Stimulated activated CD4-positive, alpha-beta T cell treated with anti-CD3 and anti-CD28 coated beads, Interleukin-15, amount 100 ng/mL, for 24 hours (primary cell): ENCODE measurements at places on chromosomes 1 and 21.

DNA sequence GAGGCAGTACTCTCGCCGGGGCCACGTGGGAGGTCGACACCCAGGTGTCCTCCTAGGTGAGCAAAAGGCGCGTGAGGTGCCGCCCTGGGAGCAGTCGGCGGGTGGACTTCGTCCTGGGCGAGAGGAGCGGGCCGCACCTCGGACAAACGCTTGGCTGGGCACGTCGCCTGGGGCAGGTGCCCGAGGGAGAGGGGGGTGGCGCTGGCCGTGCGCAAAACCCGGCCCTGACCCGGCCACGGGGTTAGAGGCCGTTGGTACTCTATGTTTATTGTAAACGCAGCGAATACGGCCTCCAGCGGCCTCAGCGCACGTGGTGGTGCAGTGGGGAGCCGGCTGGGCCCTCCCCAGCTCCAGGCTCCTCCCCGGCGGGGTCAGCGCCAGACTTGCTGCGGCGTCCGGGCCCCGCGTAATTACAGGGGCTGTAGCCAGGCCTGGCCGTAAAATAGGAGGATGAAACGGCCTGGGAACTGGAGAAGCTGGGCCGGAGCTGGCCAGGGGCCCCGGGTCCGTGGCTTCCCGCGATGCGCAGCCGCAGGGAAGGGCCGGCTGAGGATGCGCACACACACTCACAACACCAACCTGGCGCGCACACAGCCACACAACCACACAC is 1.6 kb upstream of the EFNA1 start:
- no peak for DNase-seq

DNA sequence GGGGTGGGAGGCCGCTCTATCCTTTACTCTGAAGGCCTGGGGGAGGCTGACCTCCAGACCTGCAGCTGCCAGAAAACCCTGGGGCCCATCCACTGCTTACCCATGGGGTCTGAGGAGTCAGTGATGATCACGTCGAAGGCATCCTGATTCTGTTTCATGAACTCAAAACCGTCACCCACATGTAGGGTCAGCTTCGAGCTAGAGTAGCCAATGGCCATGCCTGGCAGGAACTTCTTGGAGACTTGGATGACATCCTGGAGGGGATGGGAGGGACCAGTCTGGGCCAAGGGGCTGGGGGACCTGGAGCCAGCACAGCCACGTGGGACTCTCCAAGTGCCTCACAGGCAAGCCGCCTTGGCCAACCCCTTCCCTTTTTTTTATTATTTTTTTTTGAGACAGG is 3.3 kb downstream of the SRM start:
- no peak for DNase-seq

- DNase-seq, result no peak
These were observed 519.2 kb downstream of the KIF26B start for GRCh38 chr1:245673881-245674414.

DNA sequence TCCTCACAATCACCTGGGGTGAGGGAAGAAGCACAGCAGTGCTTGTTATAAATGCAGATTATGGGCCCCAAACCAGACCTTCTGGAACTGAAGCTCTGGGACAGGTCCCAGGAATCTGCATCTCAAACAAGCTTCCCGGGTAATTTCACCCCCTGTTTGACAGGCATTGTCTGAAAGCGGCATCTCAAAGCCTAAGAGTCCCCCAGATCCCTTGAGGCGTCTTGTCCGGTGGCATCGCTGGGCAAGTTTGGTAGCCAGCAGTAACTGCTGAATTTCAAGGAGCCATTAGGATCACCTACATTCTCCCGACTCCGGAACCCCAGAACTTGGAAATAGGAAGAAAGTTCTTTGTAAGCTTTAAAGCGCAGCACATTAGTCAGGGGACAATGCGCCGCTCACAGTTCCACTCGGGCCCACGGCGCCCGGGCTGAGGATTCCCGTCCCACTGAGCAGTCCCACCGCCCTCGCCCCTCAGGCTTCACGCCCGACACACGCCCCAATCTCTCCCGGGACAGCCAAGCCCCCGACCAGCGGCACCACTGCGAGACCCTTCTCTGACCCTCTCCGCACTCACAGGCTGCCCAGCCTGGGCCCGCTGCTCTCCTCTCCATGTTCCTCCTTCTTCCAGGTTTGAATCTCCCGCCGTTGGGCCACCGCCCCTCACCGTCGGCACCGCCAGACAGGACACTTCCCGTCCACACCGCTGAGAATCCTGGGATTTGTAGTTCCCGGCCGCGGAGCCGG is at the start of gene IQGAP3:
Gene IQGAP3 (minus strand): TSS at position 647 of the 744 bp plus-strand sequence. CDS start 36 bp downstream, at position 611.
- DNase-seq, result peak; percentile 85

DNA sequence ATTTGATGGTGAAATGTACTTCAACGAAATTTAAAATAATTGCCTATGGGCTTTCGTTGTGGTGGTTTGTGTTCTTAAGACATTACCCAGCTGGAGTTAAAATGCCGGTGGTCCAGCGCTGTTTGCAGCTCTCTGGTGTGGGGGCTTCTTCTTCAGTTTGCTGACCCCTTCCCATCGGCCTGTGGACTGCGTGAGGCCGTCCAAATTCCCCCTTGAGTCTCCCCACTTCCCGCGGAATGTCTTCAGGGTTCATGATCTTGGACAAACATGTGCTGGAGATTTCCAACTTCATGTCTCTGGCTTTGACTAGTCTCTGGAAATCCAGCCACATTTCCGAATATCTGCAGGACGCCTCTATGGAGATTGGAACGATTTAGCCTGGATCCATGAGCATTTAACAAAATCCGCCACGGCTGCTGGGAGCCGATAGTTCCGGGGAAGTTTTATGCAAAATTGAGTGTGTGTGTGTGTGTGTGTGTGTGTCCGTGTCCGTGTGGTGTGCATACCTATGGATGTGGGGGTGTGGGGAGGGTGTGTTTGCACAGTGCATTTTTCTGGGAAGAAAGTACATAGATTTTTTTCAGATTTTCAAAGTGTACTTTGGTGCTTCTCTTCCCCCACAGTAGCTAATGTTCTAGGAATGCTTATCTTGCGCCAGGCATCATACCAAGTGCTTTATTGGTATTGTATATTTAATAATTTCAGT is 117.2 kb downstream of the PCP4 start:
- DNase-seq, result no peak

- no peak for DNase-seq
These were observed 8.8 kb downstream of the MYCL start for GRCh38 chr1:39892601-39893595.

DNA sequence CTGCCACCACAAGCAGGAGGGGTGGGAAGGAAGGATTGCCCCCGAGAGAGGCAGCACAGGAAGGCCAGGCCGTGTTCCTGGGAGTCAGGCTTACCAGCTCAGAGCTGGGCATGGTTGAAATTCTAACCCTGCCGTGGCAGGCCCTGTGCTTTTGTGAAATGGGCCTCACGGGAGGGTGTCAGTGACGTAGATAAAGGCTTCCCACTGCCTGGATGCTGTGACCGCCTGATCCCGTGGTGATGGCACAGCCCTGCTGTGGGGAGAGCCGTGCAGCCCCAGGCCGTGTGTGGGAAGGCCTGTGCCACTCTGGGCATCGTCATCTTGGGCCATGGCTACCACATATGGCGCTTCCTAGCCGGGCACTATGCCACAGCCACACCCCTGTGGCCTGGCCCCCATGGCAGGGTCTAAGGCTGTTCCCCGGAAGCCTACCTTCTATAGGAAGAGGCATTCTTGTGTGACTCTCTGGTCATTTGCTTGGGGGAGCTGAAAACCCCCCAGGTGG is 161.3 kb downstream of the PCBP3 start:
- no peak for DNase-seq

GRCh38 chr1:55928576-55928975 is 650.8 kb downstream of the PLPP3 start:
- DNase-seq, result no peak

DNA sequence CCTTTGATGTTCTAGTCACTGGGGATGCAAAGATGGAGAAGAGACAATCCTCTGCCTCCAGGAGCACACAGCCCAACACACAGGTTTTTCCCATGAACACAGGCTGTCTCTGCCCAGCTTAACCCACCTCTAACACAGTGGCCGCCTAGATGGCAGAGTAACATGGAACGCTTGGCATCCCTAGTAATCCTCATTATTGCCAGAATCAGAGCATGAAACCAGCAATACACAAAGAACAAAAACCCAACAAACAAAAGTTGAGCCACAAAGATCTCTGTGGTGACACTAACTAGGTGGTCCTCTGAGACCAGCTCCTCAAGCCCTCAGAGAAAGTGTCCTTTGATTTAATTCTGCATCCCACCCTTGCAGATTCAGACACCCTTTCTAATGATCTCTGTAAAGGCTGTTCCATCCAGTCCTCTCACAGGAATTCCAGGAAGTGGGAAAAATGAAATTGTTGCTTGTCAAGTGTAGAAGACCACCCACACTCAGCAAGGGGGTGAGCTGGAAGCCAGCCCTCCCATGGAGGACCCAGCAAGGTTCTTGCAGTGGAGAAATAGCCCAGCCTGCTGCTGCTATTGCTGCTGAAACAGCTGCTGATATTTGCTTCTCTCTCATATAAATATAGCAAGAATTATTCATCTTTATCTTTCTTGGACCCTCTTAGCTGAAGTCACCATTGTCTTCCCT is 7.4 kb upstream of the ATP2B4 start:
- no peak for DNase-seq

GRCh38 chr1:168439456-168440375 is 104.1 kb downstream of the XCL2 start:
- peak; percentile 86 for DNase-seq
